ENCODE measurements at places on chromosomes 2 and 18. TPM values are rescaled to one million over a fixed set of nuclear protein-coding genes. Genes with fewer than 3 reads are reported as not detected.

Gene MFSD2B
- 0.07 TPM for polyA plus RNA-seq

DNA sequence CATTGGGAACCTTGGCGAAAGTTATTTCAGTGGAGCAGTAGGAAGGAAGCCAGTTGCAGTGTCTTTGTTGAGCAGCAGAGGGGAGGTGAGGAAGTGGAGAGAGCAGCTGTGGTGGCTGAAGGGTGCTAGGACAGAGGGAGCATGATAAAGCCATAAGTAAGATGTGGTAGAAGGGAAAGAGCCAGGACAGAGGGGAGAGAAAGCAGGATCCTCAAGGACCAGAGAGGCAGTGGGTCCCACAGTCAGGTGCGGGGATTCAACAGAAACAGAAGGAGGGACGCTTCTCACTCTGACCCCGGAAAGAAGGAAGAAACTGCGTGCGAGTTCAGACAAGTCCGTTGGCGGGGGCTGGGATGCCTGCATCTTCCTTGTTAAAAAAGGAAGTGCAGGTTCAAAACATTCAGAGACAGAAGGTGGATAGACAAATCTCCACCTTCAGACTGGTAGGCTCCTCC lies at the start of gene CXCR2:
CXCR2 (plus strand) TSS at position 403 of the 455 bp plus-strand sequence. CDS start 8,774 bp downstream, outside the sequence.
- H3K36me3 ChIP-seq: no peaks in the 10 kb centered on the region
- H3K27ac ChIP-seq: no peak within 1 kb of the TSS
- H3K4me3 ChIP-seq: no peak within 1 kb of the TSS
- DNase-seq: no peak
- H3K27me3 ChIP-seq: no peaks in the 10 kb centered on the region
- no peaks in the 10 kb centered on the region for H3K4me1 ChIP-seq

DNA sequence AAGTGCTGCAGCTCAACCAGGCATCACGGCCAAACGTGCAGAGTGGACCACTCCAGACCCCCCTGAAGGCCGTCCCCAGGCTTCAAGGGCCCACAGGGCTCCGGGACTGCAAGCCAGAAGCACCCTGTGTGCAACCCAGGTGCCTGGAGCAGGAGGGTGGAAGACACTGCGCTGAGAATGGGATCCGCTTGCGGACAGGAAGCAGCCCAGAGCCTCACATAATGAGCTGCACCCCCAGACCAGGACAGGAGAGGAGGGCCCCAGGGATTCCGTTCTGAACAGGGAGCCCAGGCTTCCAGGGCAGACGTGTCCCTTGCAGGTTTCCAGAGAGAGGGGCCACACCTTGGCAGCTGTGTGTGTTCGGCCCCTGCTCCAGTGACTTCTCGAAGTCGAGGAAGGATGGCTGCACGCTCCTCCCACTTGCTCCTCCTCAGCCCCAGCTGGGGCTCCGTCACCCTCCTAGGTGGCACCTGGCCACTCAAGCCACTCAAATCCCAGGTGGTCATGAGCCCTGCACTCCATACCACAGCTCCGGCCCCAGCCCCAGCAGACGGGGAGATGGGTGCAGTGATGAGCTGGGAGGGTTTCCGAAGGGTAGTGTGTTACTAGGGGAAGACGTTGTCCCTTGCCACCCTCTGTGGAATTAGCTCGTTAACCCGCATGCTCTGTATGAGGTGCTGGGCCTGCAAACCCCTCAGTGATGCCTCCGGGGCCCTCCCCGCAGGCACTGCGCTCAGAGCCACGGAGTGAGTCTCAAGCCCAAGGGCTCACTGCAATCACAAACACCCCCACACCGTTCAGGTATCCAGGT lies 79.2 kb downstream of the NDUFA10 start:
- H3K4me1 ChIP-seq: no peaks in the 10 kb centered on the region
- no peaks in the 10 kb centered on the region for H3K27me3 ChIP-seq
- no peak overlapping the region for H3K27ac ChIP-seq

Gene EFEMP1
- 21.0 TPM for polyA plus RNA-seq

DNA sequence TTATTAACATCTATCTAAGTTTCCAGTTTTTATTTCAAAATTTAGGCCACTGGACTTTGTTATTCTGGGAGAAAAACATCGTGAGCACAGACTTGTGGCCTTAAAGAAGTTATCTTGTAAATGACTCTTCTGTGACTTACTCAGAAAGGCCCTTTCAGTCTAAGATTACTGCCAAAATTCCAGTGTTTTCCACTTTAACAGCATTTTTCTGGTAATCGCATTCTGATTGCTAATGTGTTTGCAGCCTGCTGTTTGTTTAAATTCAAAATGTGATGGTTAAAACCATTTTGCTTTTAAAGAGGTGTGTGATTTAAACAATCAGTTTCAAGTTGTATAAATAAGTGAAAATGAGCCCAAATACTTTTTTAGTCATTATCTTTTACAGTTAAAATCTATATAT lies 136.7 kb upstream of the DAPL1 start:
- no peaks in the 10 kb centered on the region for H3K4me1 ChIP-seq
- no peak overlapping the region for H3K27ac ChIP-seq
- peaks cover 7% of the 10 kb centered on the region for H3K36me3 ChIP-seq

Gene ALPG
- 0.01 TPM for polyA plus RNA-seq

Gene VWC2L
- not detected for polyA plus RNA-seq

Gene EPHA4
- 2.9 TPM for polyA plus RNA-seq

GRCh38 chr18:6557057-6557769 lies 142.5 kb upstream of the L3MBTL4 start:
- H3K27me3 ChIP-seq: no peaks in the 10 kb centered on the region
- H3K27ac ChIP-seq: no peak overlapping the region
- no peaks in the 10 kb centered on the region for H3K36me3 ChIP-seq
- no peaks in the 10 kb centered on the region for H3K4me1 ChIP-seq
- no peak overlapping the region for H3K4me3 ChIP-seq
- no peak for DNase-seq

Gene USP40
- polyA plus RNA-seq: 27.8 TPM

DNA sequence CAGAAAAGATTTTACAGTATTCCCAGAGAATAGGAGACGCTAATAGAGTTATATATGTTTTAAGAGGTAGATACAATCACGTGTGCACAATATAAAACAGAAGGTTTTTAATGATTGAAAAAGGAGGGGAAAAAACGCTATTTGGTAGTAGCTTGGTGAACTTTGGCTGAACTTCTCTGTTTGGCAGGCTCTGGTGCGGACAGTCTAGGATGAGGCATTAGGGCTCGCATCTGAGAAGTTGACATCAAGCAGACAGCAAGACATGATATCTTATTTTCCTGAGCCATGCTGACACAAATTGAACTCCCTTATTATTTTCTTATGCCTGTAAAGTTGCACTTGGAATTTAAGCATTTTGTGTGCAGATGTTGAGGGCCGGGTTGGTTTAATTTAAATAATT lies 176.6 kb downstream of the EN1 start:
- peaks cover 6% of the 10 kb centered on the region for H3K27me3 ChIP-seq
- no peak for DNase-seq
- H3K4me1 ChIP-seq: no peaks in the 10 kb centered on the region
- H3K4me3 ChIP-seq: no peak overlapping the region
- H3K27ac ChIP-seq: no peak overlapping the region
- H3K36me3 ChIP-seq: no peaks in the 10 kb centered on the region

Data from small intestine (tissue), 16 donors.